NCI-H446 treated with DMSO at 0.1 percent for 48 hours (cell line): ENCODE measurements at places on chromosomes 1 and 21.

- no peak for DNase-seq
Measured at GRCh38 chr1:111777301-111777700, 21.6 kb downstream of the DDX20 start.

- DNase-seq, result no peak
Measured at GRCh38 chr21:45539046-45539795, 3.0 kb downstream of the SLC19A1 start.

GRCh38 chr1:65896721-65897120 is 104.0 kb downstream of the PDE4B start:
- DNase-seq, result no peak

DNA sequence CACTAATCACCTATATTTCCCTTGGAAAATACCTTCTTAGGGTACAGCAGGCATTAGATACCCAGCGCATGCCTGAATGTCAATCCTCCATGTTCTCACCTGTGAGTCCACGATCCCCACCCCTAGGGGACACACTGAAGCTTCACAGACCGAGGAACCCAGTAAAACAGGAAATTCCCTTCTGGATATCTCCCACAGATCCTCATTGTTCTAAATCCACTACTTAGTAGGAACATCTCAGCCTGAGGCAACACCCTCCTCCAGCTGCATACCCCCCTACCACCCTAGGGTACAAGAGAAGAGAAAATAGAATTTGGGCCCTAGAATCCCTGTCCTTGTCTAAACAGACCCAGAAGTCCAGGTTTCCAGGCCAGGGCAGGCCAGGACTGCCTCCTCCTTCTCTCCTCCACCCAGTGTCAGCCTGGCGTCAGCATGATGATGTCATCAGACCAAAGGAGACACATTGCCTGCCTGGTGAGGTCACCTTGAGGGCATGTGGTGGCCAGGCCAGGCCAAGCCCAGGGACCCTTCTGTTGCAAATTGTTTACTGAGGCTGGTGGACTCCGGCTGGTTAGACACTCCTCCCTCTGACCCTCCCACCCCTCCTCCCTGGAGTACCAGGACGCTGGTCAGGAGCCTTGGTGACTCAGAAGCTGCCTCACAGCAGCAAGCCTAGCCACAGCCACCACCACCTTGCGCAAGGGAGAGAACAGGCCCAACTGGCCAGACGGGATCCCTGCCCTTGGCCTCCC is 6.2 kb downstream of the NECTIN4 start:
- no peak for DNase-seq

- no peak for DNase-seq
Measured at GRCh38 chr21:39984286-39984991, 117.2 kb downstream of the PCP4 start.
